ENCODE measurements at places on chromosomes 12 and 14. TPM values are rescaled to one million over a fixed set of nuclear protein-coding genes. Genes with fewer than 3 reads are reported as not detected.

GRCh38 chr12:78099806-78100205 is 269.1 kb downstream of the NAV3 start:
- DNase-seq: no peak

The TM9SF1 gene
- polyA plus RNA-seq: 44.1 TPM

DNA sequence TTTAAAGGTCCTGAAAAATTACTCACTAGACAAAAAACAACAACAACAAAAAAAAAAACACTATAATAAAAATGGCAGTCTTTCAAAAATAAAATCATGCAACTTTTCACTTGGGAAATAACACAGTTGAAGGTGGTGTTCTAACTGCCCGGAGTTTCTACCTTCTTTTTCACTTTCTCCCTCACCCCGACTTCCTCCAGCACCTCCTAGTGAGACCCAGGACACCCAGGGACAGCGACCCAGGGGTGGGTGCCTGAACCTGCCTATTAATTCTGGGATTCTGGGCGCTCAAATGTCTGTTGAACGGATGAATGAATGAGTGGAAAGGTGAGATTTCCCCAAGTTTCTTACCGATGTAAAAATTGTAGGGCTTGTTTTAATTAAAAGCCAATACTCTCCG is 2.0 kb upstream of the FZD10 start:
- no peak for DNase-seq

DNA sequence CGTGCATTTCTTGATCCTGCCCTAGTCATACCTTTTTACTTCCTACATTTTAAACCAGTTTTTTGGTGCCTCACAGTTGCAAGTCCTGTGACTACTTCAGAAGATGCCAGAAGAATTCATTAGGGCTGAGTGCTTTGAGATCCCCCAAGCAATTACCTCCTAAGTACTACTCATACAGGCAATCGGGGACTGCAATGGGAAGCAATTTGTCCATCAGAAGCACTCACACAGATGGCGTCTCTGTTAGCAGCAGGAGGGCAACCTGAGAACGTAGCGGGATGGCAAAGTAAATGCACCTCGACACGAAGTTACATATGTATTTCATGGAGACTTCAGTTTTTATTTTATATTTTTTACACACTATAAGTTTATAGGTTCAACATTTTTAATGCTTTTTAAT is 188.3 kb downstream of the CAPZA3 start:
- DNase-seq: no peak

- DNase-seq: no peak
Measured at GRCh38 chr12:66345956-66346355, 43.7 kb downstream of the HELB start.

Data from right renal pelvis (tissue), 4 donors.